ENCODE measurements at places on chromosomes 12 and 14. TPM values are rescaled to one million over a fixed set of nuclear protein-coding genes. Genes with fewer than 3 reads are reported as not detected.
A peak's percentile ranks its signal among the peaks of the same experiment; 100 is the strongest.

DNA sequence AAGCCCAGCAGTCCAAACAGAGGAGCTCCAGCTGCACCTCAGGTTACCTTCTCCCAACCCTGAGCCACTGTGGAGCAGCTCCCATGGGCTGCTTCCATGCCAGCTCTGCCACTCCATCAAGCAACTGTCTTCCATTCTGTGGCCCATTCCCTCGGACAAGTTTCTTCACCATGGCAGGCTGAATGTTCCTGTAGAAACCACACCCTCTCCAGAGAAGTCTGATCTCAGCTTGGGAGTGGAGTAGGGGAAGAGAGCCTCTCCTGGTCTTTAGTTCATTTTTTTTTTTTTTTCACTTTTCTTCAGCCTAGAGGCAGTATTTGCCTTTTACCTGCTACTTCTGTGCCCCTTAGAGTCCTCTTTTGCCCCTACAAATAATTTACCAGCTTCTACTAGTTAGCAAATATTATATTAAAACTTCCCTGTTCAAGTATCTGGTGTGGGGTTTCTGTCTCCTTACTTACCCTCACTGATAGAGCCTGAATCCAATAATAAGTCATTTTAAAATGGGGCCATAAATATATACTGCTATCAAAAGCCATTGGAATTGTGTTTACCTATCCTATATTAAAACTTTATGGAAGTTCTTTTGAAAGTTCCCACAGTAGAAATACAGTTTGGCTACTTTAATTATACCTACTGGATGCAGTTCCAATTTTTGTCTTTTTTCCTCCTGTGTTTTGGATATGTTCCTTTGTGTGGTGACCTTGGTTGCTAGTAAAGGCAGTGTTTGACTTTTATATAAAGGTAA, 11.7 kb upstream of the SLC17A8 start:
- H3K27me3 ChIP-seq, result no peaks in the 10 kb centered on the region
- no peak for DNase-seq
- peaks cover 17% of the 10 kb centered on the region for H3K36me3 ChIP-seq
- no peaks in the 10 kb centered on the region for H3K4me1 ChIP-seq
- no peak overlapping the region for H3K27ac ChIP-seq

GRCh38 chr14:64191756-64192155, 102.4 kb downstream of the ESR2 start:
- H3K27ac ChIP-seq, result no peak overlapping the region
- no peaks in the 10 kb centered on the region for H3K27me3 ChIP-seq
- peaks cover 23% of the 10 kb centered on the region for H3K36me3 ChIP-seq
- DNase-seq, result no peak
- peaks cover 3% of the 10 kb centered on the region for H3K4me1 ChIP-seq
- no peak overlapping the region for H3K4me3 ChIP-seq

DNA sequence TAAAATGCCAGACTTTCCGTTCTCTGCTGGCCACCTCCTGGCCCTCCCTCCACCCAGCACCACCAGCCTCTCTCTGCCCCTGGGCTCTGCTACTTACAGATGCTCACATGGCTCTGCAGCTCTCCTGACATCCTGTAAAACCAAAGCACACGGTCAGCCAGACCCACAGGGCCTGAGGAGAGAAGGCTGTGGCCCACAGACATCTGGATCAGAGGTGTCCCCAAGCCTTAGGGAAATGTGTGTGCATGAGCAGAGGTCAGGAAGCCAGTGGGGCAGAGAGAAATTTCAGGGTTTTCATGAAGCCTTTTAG, 11.5 kb downstream of the KRT77 start:
- H3K4me3 ChIP-seq, result no peak overlapping the region
- no peak for DNase-seq
- no peaks in the 10 kb centered on the region for H3K36me3 ChIP-seq
- H3K4me1 ChIP-seq, result peaks cover 8% of the 10 kb centered on the region
- H3K27ac ChIP-seq, result no peak overlapping the region

DNA sequence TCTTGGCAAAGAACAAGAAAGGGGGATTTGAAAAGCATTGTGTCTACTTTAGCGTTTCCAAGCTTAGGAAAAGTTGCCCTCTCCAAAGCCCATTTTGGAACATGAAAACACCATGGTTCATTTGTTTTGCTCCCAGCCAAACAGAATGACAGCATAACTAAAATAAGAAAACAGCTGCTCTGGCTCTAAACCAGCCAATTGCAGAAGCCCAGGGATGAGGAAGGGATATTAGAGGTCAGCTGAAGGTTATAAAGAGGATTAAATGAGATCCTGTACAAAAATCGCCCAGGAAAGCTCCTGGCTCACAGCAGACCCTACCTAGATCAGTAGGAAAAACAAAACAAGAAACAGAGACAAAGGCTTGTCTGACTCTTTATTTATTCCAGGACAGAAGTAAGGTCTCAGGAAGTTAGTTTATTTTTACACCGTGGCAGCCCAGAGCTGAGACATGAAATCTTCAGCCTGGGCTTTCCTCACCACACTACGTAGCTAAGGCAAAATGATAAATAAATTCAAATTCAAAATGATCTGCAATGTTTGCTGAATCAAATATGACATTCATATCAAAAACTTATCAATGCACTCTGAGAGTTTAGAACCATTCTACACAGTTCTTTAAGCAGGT, 25.9 kb downstream of the SPX start:
- H3K4me1 ChIP-seq, result no peaks in the 10 kb centered on the region
- DNase-seq, result no peak
- peak overlapping the region; percentile 47 for H3K27ac ChIP-seq
- no peaks in the 10 kb centered on the region for H3K27me3 ChIP-seq
- H3K36me3 ChIP-seq, result no peaks in the 10 kb centered on the region

- H3K4me3 ChIP-seq, result no peak overlapping the region
- no peak overlapping the region for H3K27ac ChIP-seq
These were observed 14.8 kb upstream of the DYRK2 start for GRCh38 chr12:67633708-67634107.

GRCh38 chr12:25707056-25707455, 154.0 kb upstream of the LMNTD1 start:
- DNase-seq, result no peak
- H3K27ac ChIP-seq, result no peak overlapping the region
- no peaks in the 10 kb centered on the region for H3K27me3 ChIP-seq
- H3K4me3 ChIP-seq, result no peak overlapping the region

GRCh38 chr14:88914956-88915355, 90.5 kb downstream of the TTC8 start:
- H3K4me1 ChIP-seq, result no peaks in the 10 kb centered on the region
- H3K4me3 ChIP-seq, result no peak overlapping the region
- DNase-seq, result no peak
- H3K36me3 ChIP-seq, result no peaks in the 10 kb centered on the region

GRCh38 chr12:113073586-113073985, 17.1 kb downstream of the DTX1 start:
- no peak overlapping the region for H3K4me3 ChIP-seq
- H3K27ac ChIP-seq, result no peak overlapping the region
- H3K4me1 ChIP-seq, result no peaks in the 10 kb centered on the region
- peaks cover 10% of the 10 kb centered on the region for H3K27me3 ChIP-seq
- DNase-seq, result no peak

DNA sequence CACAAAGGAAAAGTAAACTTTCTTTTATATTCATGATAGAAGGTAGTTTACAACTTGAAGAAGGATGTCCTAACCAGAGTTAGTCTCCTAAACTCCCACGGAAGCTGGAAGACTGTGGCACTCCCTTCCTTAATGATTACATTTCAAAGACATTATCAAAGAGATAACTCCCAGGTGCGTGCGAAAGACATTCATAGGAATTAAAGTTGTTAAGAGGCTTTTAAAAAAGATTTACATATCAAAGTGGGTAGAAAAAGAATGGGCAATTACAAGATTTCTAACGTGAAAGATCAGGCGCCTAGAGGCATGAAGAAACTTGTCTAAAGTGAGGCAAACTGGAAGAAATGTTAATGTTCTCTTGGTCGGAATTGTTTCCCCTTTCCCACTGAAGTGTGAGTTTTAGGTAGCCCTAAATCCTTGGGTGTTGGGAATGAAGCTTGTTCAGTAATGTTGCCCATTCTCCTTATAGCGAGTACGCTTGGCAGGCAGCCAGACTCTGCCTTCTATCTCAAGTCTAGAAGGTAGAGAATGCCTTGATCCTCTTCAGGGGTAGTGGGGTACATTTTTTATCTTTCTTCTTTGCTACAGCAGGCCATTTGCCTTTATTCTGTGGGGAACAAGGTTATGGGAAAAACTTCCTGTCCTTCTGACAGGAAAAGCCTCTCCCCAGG, 642.0 kb downstream of the SLC6A15 start:
- H3K27ac ChIP-seq, result no peak overlapping the region
- no peak for DNase-seq
- H3K4me1 ChIP-seq, result no peaks in the 10 kb centered on the region
- no peaks in the 10 kb centered on the region for H3K27me3 ChIP-seq

GRCh38 chr12:124777399-124778372, 86.0 kb downstream of the SCARB1 start:
- peaks cover 8% of the 10 kb centered on the region for H3K4me1 ChIP-seq
- no peaks in the 10 kb centered on the region for H3K27me3 ChIP-seq
- H3K27ac ChIP-seq, result no peak overlapping the region
- H3K4me3 ChIP-seq, result no peak overlapping the region
- no peak for DNase-seq

The TBX3 gene
- 35.9 TPM for total RNA-seq

DNA sequence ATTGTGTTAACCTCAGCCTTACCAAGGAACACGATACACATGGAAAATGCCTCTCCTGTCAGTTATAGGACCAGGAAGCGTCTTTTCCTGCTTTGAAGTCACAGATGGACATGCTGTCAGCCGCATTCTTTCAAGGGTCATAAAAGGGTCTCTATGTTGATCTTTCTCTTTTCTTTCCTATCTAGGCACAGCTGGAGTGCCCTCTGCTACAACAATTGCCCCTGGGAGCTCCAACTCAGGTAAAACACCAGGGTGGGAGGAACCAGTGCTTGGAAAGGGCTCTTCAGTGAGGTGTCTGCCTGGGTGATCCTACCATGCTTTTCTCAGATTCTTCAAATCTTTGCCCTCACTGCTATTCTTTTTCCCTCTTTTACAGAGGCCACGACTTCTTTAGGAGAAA, 157.4 kb upstream of the CNTN1 start:
- H3K36me3 ChIP-seq, result no peaks in the 10 kb centered on the region
- no peak overlapping the region for H3K27ac ChIP-seq
- DNase-seq, result no peak
- H3K27me3 ChIP-seq, result no peaks in the 10 kb centered on the region

- peaks cover 6% of the 10 kb centered on the region for H3K4me1 ChIP-seq
- H3K27me3 ChIP-seq, result no peaks in the 10 kb centered on the region
- no peak for DNase-seq
- no peak overlapping the region for H3K27ac ChIP-seq
These were observed 172.4 kb upstream of the LMNTD1 start for GRCh38 chr12:25725470-25725869.

- DNase-seq, result no peak
- no peaks in the 10 kb centered on the region for H3K27me3 ChIP-seq
- peak overlapping the region; percentile 74 for H3K27ac ChIP-seq
- no peaks in the 10 kb centered on the region for H3K36me3 ChIP-seq
- H3K4me3 ChIP-seq, result peak overlapping the region; percentile 90
These were observed 785 bp upstream of the NIN start for GRCh38 chr14:50831726-50832168.

The DLGAP5 gene
- 0.52 TPM for total RNA-seq

DNA sequence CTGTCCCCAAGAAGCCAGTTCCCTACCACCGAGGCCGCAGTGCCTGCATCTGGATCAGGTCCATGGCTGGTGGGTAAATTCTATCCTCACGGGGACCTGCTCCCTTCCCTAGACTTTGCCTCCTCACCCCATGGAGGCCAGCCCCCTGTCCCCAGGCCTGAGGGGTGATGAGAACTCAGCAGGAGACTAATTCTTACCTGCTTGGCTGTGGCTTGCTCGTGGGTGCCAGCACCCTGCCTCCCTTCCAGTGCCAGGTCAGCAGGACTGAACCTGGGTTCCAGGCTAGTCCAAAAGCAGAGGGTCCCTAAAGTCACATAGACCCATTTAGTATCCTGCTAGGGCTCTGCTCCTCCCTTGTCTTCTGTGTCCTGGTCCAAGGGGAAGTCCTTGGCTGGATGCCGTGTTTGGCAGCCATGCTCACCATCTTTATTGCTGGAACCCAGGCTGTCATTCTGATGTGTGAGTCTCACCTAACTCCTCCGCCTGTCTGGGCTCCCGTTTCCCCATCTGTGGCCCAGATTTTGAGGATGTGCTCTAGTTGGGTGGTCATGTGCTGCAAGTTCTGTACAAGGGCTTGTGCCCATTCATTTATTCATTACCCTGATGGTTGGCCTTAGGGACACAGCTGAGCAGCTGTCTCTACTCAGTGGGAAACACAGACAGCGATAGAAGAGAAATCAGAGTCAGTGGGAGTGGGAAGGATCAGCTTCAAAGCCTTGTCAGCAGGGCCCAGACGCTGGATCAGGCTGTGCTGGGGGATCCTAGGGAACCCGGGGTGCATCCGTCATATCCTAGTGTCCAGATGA, 949 bp downstream of the PLBD2 start:
- peaks cover 13% of the 10 kb centered on the region for H3K4me1 ChIP-seq
- peak overlapping the region; percentile 80 for H3K27ac ChIP-seq
- peak overlapping the region; percentile 87 for H3K4me3 ChIP-seq
- no peaks in the 10 kb centered on the region for H3K36me3 ChIP-seq

DNA sequence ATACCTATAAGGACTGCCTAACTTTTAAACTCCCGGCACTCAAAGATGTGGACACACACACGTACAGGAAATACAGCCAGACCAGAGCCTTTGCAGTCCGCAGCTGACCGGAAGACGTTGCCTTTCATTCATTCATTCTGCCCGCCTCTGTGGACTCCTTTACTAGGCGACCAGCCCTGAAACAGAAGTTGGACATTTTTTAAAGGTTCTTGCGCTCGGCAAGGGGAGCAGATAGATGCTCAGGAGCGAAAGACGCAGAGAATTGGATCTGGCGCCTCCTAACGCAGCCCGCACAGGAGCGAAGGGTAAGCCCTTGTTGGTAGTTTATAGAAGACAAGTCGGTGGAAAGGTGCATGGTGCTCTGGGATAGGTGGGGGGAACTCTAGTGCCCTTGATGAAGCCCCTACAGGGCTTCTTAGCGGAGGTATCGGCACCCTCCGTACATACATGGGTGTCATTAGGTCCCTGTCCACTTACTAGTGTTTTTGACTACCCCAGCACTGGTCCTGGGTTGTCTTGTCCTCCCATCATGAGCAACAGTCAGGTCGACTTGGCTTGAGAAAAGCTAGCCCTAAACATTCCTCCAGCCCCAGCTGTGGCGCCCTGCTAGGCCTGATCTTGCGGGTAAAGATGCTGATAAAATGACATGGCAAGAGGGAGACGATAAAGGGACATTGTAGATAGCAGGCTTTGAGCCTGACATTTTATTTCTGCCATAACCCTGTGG, at the start of gene KDM2B:
Gene KDM2B (minus strand): TSS at position 65 of the 727 bp plus-strand sequence. CDS start 112 bp downstream, outside the sequence.
- peak within 1 kb of the TSS; percentile 71 for H3K4me3 ChIP-seq
- no peaks in the 10 kb centered on the region for H3K27me3 ChIP-seq
- peaks cover 48% of the 10 kb centered on the region for H3K4me1 ChIP-seq
- no peaks in the 10 kb centered on the region for H3K36me3 ChIP-seq

DNA sequence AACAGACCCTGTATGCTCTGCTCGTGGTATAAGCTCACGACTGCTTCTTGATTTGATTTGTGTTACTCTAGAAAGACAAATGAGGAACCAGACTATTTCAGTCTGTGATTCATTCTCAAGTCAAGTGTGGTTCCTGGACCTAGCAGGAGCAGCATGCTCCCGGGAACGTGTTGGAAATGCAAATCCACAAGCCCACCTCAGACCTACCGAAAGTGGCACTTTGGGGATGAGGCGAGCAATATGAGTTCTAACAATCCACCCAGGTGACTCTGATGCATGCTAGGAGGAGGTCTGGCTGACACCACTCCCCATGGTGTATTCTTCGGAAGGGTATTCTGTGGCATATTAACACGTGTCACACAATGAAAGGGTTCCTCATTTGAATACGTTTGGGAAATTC, 59.5 kb upstream of the TMX1 start:
- no peaks in the 10 kb centered on the region for H3K4me1 ChIP-seq
- H3K27ac ChIP-seq, result no peak overlapping the region
- H3K27me3 ChIP-seq, result no peaks in the 10 kb centered on the region
- DNase-seq, result no peak
- H3K36me3 ChIP-seq, result no peaks in the 10 kb centered on the region

The SYNDIG1L gene
- total RNA-seq, result 2.9 TPM
